IPS DF 6.9 (cell line): ENCODE measurements at places on chromosomes 1 and 21.

GRCh38 chr1:21294266-21294989 is 4.2 kb upstream of the ECE1 start:
- no peak overlapping the region for H3K4me3 ChIP-seq
- no peak overlapping the region for H3K27ac ChIP-seq
- H3K27me3 ChIP-seq, result no peaks in the 10 kb centered on the region
- 0 out of 2 replicates have a peak, but pooled peaks cover 2% of the 10 kb centered on the region for H3K36me3 ChIP-seq

DNA sequence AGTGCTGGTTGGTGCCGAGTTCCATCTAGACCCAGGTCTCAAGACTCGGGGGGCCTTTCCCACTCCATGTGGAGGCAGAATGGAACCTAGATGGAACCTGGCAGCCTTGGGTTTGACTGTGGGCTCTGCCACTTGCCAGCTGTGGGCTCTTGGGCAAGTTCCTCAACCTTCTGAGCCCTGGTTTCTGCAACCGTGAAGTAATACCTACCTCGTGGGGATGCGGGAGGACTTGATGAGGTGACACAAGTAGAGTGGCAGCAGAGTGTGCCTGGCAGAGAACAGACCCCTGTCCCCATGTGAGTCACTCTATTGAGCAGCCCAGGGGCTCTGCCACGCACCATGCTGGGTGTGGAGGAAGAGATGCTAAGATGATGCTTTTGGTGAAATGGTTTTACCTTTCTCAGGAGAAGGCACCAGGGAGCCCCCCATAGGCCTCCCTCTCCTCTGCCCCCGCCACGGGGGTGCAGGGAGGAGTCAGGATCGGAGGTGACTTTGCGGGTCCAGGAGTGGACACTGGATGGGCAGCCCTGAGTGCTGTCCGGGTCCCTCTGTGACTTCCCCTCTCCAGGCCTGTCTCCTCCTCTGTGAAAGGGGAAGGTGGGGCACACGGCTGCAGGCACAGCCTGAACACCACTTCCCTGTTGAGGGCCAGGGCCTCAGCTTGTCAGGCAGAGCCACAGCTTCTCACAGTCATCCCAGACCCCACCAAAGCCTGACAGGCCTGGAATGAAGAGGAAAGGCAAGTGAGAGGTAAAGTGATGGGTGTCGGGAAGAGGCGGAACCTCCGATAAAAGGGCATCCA is 36.7 kb upstream of the EDN2 start:
- DNase-seq, result no peak
- H3K4me1 ChIP-seq, result no peaks in the 10 kb centered on the region; the same call in 1 of the 2 replicates
- no peaks in the 10 kb centered on the region for H3K36me3 ChIP-seq
- H3K27me3 ChIP-seq, result no peaks in the 10 kb centered on the region
- no peak overlapping the region for H3K27ac ChIP-seq
- H3K4me3 ChIP-seq, result no peak overlapping the region

- H3K36me3 ChIP-seq, result 0 out of 2 replicates have a peak, but pooled peaks cover 3% of the 10 kb centered on the region
- DNase-seq, result no peak
- H3K27ac ChIP-seq, result no peak overlapping the region
- no peaks in the 10 kb centered on the region for H3K4me1 ChIP-seq
- H3K27me3 ChIP-seq, result no peaks in the 10 kb centered on the region
Observed at GRCh38 chr21:43207043-43207315, 38.2 kb downstream of the CRYAA start.

DNA sequence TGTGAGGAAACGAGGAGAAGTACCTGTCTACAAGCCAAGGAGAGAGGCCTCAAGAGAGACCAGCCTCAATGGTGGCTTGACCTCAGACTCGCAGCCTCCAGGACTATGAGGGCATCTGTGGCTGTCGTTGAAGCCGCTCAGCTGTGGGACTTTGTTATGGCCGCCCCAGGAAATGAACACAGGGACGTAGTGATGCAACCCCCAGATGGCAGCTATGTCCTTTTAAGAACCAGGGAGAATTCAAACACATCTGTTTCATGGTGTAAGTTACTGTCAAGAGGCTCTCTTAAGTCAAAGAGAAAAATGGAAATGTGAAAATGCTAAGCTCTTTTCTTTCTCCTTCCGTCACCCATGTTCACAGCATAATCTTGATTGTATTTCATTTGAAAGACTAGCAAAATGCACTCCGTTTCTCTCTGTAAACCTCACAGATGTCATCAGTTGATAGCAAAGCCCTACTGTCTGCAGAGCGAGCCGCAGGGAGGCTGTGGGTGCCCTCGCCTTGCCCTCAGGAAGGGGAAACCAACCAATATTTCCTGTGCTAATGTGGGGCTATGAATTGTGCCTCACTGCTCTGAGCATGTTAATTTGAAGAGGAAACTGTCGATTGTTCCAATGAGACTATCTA is 21.3 kb downstream of the UBASH3A start:
- H3K27ac ChIP-seq, result no peak overlapping the region
- no peak overlapping the region for H3K4me3 ChIP-seq
- no peak for DNase-seq
- H3K36me3 ChIP-seq, result no peaks in the 10 kb centered on the region

DNA sequence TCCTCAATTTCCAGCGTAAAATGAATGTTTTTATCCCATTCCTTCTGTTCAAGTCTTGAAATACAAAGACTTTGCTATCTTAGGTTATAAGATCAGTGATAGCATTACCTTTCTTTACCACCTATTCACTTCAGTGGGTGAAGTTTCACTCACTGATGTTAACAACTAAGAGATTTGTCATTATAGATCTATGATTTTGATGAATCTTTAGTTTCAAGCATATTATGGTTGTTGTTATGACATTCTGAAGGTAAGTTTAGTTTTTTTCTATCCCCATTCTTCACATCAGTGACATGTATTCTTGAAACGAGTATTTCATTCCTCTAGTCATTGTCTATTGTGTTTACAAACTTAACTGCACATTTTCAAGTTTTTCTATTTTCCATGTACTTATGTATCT is 182.5 kb downstream of the ATP6V1G3 start:
- no peaks in the 10 kb centered on the region for H3K4me1 ChIP-seq
- no peaks in the 10 kb centered on the region for H3K27me3 ChIP-seq
- no peak overlapping the region for H3K27ac ChIP-seq
- no peak overlapping the region for H3K4me3 ChIP-seq
- no peak for DNase-seq

DNA sequence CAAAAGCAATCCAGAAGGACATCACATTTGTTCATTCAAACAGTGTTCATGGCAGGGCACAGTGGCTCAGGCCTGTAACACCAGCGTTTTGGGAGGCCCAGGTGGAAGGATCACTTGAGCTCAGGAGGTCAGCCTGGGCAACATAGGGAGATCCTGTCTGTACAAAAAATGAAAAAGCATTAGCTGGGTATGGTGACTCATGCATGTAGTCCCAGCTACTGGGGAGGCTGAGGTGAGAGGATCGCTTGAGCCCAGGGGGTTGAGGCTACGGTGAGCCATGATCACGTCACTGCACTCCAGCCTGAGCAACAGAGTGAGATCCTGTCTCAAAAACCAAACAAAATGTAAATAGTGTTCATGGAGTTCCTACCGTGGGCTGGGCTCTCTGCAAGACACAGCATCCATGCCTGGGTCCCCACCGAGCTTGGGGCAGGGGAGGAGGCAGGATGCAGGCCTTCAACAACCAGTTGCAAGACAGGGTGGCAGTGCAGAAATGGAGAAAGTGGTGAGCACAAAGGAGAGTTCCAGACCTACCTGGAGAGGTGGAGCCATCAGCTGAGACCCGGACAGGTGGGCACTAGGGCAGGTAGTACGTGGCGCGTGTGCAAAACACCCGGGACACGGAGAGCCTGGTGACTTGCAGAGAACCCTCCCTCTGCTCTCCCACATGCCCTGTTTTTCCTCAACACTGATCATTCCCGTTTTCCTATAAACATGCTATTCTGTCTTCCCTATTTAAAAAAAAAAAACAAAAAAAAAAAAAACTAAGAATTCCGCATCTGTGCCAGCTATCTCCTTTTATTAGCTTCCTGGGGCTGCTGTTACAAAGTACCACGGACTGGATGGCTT is 138.9 kb downstream of the TOMM20 start:
- no peak overlapping the region for H3K4me3 ChIP-seq
- no peaks in the 10 kb centered on the region for H3K27me3 ChIP-seq
- H3K36me3 ChIP-seq, result no peaks in the 10 kb centered on the region
